ENCODE measurements at places on chromosomes 7 and 10.

DNA sequence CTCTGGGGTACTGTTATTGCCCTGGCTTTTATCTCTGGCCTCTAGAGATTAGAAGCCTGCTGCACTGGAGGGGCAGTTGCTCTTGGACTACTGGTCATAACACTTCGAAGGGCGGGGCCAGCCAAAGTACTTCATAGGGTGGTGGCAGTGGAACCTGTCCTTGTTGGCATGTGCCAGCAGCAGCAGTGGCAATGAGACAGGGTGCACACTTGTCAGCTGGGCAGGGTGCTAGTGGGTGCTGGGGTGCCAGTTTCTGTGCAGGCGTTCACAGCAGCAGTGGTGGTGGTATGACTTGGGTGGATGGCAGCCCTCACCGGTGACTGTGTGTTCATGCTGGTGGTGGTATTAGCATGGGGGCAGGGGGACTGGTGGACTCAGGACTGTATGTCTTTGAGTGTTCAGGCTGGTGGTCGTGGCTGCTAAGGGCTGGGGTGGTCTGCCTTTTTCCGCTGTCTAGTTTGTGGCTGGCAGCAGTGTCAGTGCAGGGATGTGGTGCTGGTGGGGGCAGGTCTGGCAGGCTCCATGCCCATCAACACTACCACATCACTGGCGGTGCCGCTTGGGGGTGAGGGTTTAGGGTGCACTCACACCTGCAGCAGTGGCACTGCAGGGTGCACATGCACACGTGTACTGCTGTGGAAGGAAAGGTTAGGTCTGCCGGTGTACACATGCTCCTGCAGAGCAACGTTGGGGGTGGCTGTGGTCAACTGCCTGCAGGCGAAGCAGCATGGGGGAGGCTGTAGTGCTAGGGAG is 176.1 kb upstream of the CDC14C start:
- DNase-seq, result no peak

DNA sequence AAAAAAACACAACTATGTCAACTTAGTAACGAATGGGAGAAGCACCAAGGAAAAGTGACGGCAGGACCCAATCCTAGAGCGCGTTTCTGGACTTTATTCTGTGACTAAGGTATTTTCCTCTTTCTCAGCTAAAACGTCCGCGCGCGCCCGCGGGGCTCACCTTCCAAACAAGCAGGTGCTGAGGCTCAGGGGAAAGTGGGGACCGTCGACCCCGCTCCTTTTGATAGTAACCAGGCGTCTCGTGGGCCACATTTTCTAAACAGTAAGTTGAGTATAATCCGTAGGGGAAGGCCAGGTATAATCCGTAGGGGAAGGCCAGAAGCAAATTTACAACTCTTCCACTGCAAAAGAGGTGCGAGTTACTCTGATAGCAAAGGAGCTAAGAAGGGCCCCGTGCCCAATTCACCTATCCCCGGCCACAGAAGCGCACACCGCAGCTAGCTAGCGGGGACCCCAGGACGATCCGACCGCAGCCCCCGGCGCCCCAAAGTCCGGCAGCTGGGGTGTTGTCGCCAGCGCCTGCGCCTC is 743 bp downstream of the MKI67 start:
- no peak for DNase-seq

- DNase-seq, result no peak
Measured at GRCh38 chr7:1053002-1053411, 8.7 kb downstream of the GPR146 start.

DNA sequence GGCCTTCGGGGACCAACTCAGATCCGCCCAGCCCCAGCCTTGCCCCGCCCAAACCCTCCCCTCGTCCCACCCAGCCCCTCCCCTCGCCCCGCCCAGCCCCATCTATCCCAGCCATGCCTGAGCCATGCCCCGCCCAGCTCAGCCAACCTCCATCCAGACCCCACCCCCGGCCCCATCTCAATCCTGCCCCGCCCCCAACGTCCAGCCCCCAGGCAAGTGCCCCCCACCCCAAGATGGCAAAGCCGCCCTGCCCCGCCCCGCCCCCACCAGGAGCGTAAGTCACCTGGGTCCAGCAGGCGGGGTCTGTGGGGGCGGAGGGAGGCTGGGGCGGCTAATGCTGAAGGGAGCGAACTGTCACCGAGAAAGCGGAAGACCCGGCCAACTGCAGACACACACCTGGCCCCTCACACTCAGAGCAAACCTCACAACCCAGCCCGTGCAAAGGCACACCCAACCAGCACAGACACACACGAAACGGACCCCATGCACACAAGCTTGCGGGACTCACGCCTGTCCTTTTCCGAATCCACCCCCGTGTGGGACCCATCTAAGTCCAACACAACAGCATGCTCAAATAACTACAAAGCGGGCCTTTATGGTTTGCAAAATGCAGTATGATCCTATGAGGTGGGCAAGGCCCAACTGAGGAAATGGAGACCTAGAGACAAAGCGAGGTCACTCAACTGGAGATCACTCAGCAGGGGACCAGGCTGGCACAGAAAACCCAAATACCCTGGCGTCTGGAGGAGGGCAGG is 11.5 kb upstream of the OGA start:
- DNase-seq, result peak; percentile 76

DNA sequence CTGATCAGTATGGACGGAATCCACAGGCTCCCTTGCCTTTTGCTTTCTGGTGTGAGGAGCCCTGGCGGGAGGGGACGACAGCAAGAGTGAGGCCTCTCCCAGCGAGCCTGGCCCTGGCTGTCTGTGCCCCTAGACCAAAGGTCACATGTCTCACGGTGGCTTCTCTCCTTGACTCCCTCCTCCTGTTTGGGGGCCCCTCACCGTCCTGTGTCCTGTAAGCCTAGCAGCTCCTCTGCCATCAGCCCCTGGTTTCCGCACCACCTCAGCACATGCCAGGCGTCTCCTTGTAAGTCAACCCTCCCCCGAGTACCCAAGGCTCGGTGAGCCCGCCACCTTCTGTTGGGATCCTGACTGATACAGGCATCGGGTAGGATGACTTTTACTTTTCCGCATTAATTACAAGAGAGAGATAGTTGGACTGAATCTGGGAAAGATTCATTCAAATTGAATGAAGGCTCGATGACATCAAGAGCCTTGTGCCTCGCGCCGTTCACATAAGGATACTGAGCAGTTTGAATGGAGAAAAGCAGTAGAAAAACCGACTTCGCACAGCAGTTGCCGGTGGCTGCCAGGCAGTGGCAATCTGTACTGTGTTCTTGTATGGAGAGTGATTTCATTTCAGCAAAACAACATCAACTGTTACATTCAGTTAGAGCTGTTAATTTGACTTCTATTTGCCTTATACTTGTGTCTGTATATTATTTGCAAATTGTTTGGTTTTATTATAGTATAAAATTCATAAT is 119.8 kb downstream of the XRCC2 start:
- DNase-seq, result no peak

DNA sequence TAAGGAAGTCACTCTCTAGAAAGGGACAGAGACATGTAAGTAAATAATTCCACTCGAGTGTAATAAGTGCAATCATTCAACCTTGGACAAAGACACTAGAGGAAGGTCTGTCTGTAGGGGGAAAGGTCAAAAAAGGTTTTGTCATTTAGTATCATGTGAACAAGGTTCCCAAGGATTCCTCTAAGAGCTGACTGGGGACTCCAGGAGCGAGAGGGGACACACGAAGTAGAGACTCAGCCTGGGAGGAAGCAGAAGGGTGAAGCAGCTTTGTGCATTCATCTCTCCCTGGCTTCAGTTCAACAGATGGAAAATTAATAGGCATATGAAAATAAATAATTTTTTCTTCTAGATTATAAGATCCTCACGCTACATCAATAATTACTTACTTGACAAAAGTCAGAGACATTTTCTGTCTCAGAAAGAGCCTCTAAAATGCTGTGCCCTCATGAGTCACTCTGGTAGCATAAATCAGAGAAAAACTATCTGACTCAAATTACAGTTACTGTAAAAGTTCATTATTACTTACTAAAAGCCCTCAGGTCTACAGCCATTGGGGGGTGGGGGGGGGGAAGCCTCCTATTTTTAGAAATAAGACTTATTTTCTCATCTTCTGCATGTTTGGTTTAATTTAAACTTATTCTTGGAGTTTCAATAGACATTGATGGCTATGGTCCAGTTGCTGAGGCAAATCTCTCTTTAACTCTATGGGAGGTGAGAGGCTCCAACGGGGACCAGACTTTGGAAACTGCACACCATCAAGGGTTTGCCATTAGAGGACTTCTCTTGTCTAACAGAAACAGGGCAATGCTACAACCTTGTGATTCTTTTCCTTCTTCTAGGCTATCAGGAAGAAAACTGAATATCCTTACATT is 275.1 kb upstream of the KLF14 start:
- no peak for DNase-seq

- no peak for DNase-seq
Measured at GRCh38 chr7:132234711-132235110, 341.6 kb downstream of the PLXNA4 start.

GRCh38 chr7:134453518-134453917 is 5.4 kb downstream of the AKR1B1 start:
- DNase-seq, result peak; percentile 16

GRCh38 chr10:75291805-75292204 is 56.0 kb upstream of the COMTD1 start:
- DNase-seq, result no peak

GRCh38 chr10:78405736-78406135 is 372.1 kb downstream of the RPS24 start:
- DNase-seq, result no peak

DNA sequence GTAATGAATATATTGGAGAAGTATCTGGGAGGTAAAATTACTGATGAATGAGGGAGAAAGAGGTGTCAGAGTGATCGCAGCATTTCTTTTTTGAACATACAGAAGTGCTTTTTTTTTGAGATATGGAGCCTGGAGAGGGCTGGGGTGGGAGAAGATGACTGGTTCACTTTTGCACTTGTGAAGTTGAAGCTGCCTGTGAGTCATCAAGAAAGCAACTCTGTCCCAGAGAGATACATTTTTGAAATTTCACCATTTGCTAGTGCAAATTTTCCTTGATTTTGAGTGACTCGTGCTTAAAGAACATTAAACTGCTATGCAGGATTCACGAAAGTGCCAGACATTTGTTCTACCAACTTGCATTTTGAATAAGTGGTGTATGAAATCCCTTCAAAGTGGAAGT is 81.8 kb downstream of the ADRA2A start:
- no peak for DNase-seq

- no peak for DNase-seq
Measured at GRCh38 chr7:142690554-142691182, 58.6 kb upstream of the PRSS1 start.

DNA sequence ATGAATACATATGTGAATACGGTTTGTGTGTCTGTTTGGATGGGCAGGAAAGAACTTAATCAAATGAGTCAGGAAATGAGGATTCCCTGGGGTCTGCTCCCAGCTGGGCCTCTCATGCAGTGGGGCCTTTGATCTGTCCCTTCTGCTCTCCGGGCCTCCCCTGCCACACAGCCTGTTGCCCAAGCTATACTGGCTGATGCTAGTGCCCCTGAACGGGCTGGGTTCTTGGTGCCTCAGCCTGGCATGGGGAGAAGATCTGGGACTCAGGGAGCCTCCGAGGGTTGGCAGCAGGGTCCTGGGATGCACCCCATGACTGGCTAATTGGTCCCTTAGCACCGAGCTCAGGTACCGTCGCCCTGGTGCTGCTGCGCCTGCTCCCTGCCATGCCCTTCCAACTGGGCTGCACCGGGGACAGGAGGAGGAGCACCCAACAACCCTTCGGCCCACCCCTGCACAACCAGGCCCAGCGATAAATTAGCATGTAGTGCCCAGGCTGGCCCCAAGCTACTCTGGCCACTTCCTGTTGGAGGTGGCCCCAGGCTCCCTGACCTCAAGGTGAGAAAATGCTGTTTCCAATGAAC is 59.9 kb upstream of the DUSP5 start:
- no peak for DNase-seq

GRCh38 chr7:156791241-156791640 is 101.7 kb downstream of the LMBR1 start:
- DNase-seq, result no peak

GRCh38 chr7:71364551-71364950 is 232.6 kb downstream of the GALNT17 start:
- DNase-seq, result no peak

DNA sequence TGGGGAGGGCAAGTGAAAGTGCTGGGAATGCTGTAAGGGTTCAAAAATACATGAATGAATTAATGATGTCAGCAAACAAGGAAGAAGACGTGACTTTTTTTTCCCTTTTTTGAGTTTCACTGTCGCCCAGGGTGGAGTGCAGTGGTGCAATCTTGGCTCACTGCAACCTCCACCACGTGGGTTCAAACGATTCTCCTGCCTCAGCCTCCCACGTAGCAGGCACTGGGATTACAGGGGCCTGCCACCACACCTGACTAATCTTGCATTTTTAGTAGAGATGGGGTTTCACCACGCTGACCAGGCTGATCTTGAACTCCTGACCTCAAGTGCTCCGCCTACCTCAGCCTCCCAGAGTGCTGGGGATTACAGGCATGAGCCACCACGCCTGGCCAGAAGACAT is 30.0 kb downstream of the DENND10 start:
- no peak for DNase-seq

- DNase-seq, result no peak
Measured at GRCh38 chr7:140039066-140039465, 23.7 kb downstream of the PARP12 start.

GRCh38 chr10:44587488-44588318 is 202.8 kb upstream of the CXCL12 start:
- no peak for DNase-seq

DNA sequence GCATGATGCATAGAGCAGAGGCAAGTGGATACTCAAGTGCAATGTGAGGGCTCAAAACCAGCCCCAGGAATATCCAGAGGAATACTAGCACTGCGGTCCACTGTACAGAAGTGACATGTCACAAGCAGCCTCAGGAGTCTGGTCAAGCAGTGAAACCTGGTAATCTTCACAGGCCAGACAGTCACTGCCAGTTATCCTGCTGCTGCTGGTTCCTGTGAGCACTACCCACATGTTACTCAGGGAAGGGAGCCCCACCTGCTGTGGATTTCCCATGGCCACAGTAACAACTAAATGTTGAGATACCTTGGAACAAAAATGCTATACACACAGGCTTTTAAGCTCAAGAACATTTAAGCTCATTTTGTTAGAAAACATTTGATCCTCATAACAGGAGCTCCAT is 103.0 kb downstream of the RNF133 start:
- no peak for DNase-seq

All from eye (tissue), 1 donor.